ENCODE measurements at places on chromosomes 5 and 9.

DNA sequence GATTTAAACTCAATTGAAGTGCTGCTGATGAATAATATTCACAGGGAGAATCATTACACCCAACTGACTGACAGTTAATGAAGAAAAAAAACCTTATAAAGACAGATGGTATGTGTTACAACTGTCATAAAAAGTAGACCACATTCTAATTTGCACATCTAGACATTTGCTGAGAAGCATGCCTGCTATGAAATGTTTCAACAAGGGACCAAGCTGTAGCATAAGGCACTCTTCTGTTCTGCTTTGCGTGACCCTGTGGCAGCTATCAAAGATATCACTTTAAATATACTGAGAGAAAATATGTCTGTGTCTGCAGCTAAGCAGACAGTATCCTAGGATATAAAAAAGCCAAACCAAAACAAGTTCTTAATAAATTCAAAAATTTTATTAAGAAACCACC, 153.7 kb downstream of the TMEM232 start:
- no peak for DNase-seq

DNA sequence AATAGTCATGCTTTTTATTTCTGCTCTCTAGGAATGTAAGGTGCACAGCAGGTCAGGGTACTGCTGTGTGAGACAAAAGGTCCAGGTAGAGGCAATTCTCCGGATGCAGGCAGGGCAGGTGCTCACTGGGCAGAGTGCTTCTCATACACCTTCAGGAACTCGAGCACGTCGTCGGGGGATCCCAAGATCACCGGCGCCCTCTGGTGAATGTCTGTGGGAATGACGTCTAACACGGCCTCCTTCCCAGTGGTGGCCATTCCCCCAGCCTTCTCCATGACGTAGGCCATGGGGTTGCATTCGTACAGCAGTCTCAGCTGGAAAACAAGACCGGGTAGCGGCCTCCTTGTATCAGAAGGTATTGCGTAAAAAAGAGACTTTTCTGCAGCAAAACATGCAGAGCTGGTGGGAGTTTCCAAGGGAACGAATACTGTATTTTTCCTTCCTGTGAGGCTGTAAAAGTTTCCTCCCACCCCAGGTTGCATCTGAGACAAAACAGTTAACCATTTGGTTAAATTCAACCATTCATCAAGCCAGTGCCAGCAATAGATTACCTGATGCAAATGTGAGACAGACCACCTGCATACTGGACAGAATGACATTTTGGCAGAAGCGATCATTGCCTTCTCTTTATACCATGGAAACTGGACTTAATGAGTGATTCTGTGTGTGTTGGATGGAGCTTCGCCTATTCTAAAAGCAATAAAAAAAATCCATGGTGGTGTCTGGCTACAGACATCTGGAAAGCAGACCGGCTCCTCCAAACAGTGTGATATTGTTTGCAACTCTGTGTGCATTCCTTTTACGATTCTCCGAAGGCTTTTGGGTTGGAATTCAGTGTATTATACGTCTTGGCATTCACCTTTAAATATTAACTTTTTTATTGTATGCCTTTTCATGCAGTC, 9.9 kb upstream of the FBP2 start:
- peak; percentile 69 for DNase-seq

DNA sequence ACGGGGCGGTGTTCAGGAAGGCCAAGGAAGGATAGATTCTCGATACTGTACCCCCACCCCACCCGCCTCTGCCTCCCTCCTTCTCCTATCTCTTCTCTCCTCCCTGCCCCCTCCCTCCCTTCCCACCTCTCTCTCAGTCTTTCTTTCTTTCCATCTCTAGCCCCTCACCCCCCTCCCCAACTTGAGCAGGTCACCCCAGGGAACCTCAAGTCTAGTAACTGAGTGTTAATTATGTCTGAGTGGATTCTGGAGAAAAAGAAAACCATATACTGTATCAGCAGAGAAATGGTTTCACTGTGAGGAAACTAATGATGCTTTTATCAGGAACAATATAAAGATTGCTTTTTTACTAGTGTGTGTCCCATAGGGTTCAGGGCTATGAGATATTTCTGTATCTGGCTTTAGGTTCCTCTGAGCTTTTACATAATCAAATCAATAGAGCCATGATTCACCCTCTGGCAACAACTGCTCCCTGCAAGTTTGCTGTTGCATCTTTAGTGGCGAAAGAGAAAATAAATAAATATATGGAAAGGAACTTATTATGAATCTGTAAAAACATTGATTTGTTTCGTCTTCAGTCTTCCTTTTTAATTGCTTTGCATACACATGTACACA, 639.7 kb downstream of the CCDC171 start:
- no peak for DNase-seq

DNA sequence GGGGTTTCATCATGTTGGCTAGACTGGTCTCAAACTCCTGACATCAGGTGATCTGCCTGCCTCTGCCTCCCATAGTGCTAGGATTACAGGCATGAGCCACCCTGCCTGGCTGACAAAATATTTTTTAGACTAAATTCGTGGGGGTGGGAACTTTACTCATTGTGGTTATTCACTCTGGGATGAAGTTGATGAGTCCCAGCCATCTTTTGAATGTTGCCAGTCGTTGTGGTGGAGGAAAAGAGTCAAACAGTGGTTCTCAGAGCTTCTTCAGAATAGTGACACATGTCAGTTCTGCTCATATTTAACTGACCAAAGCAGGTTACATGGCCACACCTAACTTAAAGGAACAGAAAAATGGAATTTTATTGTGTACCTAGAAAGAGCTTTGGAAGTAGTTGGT, 6.9 kb downstream of the SREK1 start:
- peak; percentile 11 for DNase-seq

GRCh38 chr9:94982211-94982610, 255.7 kb downstream of the AOPEP start:
- DNase-seq: no peak

DNA sequence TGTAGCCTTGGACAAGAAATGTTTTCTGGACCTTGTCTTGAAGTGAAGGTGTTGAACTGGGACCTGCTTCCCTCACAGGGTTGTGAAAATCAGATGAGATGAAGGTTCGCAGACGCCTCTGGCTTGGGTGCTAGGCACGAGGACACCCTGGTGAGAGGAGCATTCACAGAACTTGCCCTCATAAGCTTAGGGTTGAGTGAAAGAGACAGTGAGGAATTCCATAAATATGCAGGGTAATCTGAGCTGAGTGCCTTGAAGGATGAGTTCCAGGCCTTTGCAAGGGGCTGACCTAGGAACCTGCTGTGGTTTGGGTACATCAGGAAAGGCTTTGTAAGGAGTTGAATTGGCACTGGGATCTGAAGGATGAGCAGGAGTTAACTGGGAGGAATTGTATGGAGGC, 75.7 kb upstream of the SAP30L start:
- no peak for DNase-seq

GRCh38 chr5:39779831-39780230, 355.1 kb upstream of the DAB2 start:
- no peak for DNase-seq

DNA sequence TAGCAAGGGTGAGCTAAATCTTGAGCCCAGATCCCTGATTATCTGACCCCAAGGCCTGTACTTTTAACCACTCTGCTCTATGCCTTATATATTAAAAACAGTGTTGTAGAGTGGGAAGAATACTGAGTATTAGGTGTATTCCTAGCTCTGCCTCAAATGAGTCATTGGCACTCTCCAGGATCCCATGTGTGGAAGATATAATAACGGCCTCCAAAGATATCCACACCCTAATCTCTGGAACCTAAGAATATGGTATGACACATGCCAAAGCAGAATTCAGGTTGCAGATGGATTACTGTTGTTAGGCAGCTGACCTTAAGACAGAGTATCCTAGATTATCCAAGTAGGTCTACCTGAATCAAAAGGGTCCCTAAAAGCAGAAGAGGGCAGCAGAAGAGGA, 110.8 kb downstream of the ADRB2 start:
- no peak for DNase-seq

- no peak for DNase-seq
Measured at GRCh38 chr9:135889564-135890189, 17.7 kb downstream of the CAMSAP1 start.

DNA sequence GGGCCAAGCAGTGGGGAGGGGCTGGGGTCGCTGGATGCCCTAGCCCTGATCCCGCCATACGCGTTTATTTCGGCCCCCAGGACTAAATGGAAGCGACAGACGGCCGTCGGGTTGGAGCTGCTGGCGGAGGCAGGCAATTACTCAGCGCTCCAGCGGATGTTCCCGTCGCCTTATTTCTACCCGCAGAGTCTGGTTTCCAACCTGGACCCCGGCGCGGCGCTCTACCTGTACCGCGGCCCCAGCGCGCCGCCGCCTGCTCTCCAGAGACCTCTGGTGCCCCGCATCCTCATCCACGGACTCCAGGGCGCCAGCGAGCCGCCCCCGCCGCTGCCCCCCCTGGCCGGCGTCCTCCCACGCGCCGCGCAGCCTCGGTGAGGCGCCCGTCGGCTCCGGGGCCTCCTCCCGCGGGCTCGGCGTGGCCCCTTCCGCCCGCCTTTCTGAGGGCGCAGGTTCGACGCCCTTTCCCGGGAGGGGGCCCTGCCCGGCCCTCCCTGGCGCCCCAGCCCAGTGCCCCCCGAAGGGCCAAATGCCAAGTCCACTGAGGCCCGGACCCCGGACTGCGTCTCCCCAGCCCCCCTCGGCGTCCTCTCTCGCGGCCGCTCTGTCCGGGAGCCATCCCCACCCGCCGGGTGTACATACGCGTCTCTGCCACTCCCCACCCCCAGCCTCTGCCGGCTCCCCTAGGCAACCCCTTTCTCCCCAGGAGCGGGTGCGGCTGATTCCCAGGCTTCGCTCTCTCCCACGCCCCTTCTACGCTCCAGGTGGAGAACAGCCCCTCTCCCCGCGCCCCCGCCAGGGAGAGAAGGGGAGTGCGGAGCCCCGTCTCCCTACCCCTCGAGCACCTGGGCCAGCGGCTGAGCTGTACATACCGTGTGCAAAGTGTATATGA, 7.0 kb downstream of the BARHL1 start:
- DNase-seq: no peak

DNA sequence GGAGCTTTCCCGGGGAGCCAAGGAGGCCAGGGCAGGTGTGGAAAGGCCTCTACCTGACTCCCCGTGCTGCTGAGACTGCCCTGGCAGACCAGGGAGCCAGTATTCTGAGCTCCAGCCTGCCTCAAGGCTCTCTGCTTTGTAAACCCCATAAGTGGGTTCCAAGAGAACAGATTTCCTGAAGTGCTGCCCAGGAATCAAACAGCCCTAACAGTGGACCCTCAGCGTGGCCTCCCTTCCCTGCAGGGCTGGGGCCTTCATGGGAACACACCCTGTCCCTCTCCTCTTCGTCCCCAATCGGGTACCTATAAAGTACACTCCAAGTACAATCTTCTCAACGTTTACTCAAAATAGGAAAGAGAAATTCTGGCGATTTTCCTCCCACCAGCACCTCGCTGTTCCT, 252.5 kb downstream of the FSTL4 start:
- DNase-seq: no peak

GRCh38 chr5:58450811-58451629, 8.9 kb downstream of the PLK2 start:
- DNase-seq: no peak

GRCh38 chr9:33125871-33126823, 41.0 kb downstream of the B4GALT1 start:
- no peak for DNase-seq

GRCh38 chr9:462606-463005, 247.9 kb downstream of the DOCK8 start:
- DNase-seq: no peak

GRCh38 chr5:73596705-73597328, 29.2 kb upstream of the ARHGEF28 start:
- no peak for DNase-seq

DNA sequence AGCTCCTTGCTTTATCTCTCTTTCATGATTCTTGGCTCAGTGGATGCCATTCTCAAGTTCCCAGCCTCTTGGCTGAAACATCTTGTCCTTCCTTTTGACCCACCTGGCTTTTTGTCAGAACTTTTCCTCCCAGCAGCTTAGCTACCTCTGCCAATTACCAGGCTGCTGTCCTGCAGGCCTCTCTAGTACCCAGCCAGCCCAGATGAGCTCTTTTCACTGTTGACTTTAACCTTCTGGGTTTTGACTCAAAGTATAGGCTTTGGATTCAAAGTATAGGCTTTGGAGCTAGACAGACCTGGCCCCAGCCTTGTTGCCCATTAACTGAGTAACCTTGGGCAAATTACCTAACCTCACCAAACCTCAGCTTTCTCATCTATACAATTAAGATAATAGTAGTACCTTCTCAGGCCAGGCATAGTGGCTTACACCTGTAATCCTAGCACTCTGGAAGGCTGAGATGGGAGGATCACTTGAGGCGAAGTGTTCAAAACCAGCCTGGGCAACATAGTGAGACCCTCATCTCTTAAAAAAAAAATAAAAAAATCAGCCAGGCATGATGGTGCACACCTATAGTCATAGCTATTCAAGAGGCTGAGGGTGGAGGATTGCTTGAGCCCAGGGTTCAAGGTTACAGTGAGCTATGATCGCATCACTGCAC, 6.6 kb upstream of the TMEFF1 start:
- DNase-seq: no peak
